RKO (cell line): ENCODE measurements at places on chromosomes 1 and 21.

DNA sequence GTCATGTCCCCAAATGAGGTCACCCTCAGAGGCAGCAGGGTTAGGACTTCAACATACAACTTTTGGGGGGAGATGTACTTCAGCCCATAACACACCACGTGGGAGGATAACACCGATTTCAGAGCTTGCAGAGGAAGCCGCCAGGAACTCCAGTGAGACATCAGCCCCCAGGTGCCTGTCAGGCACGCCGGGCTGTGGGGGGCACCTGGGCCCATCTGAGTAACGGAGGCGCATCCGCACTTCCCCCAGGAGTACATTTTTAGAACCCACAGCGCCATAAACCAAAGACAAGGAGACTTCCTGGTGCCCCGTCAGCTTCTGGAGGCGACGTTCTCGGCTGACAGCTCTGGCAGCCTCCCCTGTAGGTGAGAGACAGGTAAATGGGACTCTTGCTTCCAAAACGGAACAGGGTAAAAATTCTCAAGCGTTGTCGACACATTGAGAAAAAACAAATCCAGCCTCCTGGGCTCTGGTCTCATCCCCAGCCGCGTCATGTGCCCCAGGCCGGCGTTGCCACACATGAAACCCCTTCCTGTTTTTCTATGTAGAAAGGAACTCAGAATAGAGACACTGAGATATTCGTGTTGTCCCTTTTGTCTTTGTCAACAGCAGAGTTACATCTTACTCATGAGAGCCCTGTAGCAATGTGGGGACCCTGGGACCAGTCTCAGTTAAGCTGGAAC is 93.3 kb downstream of the PDE9A start:
- DNase-seq: no peak

DNA sequence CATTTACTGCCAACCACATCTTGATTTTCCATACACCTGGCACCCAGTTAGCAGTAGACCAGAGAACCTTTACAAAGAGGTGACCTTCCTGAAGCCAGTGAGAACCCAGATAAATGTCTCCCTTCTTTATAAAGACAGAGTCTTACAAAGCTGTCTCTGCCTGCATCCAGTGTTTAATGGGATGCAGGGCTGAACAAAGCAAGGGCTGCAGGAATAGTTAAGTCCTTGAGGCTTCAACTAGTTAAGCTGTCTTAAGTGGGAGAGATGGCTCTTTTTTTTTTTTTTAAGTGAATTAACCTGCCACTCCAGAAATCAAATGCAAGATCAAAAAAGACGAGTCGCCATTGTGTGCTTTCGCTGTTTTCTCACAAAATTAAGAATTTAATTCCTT is 1.5 kb downstream of the AHCYL1 start:
- no peak for DNase-seq

DNA sequence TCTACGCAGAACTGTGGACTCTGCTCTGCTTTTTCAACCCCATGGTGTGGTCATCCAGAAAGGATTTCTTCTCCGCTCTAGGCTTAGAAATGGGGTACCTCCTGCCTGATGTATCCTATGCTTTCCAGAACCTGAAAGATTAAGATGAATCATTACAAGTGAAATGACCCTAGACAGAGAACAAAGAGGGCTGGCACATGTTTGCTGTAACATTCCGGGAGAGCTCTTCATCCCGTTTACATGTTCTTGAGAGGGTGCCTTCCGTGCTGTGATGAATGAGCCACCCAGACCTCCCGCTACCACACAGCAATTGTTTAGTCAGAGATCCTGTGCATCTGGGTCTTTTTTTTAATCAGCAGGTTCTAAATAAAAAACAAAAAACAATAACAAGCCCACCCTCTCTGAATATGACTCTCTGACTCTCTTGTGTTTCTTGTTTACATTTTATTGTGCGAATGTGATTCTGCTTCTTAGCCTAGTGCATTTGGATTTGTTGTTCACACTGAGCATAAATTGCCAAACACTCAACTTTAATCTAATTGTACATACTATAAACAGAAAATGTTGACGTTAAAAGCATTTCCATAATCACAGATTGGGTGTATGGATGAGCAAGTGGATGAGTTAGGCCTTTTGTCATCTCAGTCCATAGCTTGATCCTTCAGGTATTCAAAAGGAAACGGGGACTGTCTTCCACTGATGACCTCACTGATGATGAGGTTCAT is 87.1 kb downstream of the GPR88 start:
- no peak for DNase-seq

GRCh38 chr1:183837062-183837461 is 32.1 kb downstream of the RGL1 start:
- no peak for DNase-seq

DNA sequence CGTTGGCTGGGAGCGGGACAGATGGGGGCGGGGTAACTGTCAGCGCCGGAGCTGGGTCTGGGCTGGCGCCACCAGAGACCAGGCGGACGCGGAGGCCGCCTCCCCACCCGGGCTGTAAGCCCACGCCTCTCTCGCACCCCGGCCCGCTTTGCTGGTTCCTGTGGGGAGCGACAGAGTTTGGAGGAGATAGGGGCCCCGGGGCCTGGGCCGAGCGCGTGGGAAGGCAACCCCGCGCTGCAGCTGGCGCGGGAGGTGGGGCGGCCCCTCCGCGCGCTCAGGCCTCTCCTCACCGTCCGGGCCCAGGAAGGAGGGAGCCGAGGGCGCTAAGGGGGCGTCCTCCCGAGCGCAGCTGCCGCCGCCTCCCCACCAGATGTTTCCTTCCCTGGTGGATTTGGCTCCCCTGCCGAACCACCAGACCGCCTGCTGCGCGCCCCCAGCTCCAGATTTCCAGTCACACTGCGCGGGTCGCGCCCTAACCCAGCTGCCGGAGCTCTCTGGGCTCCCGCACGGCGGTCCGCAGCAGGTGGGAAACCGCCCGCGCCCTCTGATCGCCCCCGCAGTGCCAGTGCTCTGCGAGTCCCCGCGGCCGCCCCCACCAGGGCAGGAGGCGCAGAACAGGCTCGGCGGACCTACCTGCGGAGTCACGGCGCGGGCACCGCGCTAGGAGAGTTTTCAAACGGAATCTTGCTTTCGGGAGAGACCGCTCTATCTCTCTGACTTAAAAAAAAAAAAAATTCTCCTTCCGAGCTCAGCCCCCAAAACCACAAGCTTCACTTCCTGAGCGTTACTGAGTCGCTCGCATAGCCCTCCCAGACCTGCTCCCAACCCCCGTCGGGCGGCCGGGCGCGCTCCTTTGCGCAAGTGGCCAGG is 1.1 kb downstream of the GFI1 start:
- DNase-seq: peak; percentile 68

GRCh38 chr1:61975638-61976037 is 219.0 kb upstream of the L1TD1 start:
- no peak for DNase-seq

DNA sequence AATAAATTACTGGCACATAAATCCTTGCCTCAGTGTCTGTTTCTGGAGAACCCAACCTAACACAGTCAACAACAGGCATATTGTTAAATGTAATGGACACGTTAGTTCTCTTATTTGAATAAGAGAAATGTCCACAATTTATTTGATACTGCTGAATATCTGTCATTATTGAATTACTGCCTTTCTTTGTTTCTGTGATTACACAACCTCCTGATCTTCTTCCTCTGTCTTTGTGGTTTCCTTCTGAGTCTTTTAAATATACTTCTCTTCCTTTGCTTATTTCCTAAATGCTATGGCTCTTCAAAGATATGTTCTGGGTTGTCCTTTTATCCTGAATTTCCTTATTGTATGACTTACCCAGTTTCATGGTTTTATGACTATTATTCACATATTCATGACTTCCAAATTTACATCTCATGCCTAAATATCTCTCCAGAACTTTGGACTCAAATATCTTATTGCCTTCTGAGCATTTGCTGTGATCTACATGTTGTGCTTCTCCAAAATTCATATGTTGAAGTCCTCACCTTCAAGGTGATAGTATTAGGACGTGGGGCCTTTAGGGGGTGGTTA is 39.9 kb downstream of the MSH4 start:
- no peak for DNase-seq

DNA sequence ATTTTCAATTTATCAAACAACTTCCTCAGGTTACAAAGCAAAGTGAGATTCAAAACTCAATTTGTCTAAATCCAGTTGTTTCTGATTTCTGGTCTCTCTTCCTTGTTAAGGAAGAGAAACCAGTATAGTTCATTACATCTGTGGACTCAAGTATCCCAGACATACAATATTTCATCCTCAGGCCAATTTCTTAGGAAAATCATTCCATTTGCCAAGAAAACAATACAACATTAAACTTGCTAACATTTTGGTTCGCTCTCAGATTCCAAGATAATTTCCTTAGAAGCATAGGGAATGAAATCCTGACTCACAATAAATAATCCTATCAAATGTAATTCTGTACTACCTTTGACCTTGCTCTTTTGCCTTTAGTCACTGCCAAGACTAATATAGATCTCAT is 11.2 kb upstream of the TTLL7 start:
- no peak for DNase-seq

GRCh38 chr1:246220495-246221065 is 286.5 kb downstream of the SMYD3 start:
- no peak for DNase-seq

GRCh38 chr1:85330214-85330631 is 53.8 kb upstream of the BCL10 start:
- DNase-seq: no peak

- DNase-seq: no peak
Observed at GRCh38 chr1:184152434-184152898, 100.9 kb downstream of the TSEN15 start.
